Spleen (tissue), 13 donors: ENCODE measurements at places on chromosomes 16 and 17. TPM values are rescaled to one million over a fixed set of nuclear protein-coding genes. Genes with fewer than 3 reads are reported as not detected.

DNA sequence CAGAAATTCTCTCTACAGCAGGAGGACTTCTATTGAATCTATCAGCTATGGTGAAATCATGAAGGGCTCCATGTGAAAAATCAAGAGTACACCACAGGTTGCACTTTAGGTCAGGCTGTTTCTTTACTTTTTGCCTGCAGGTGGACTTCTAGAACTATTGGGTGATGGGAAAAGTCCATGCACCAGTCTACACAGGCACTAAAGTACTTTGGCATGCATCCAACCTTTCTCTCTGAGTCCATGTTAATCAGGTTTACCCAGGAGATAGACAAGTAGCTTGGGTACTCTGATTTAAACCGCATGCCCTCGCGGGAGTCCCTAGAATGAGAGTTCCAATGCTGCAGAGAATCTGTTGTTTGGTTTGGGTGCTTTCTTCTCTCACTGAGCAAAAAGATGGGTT is 9.1 kb upstream of the ANKFN1 start:
- DNase-seq, result no peak

GRCh38 chr17:7894226-7894625 is 5.6 kb downstream of the CHD3 start:
- no peak for DNase-seq

ARHGAP44 gene
- total RNA-seq, result 2.4 TPM

- no peak for DNase-seq
These were observed 316.6 kb downstream of the CDH13 start for GRCh38 chr16:82943371-82943770.

KRTAP4-1 gene
- not detected for total RNA-seq

SP6 gene
- 2.9 TPM for total RNA-seq

DNA sequence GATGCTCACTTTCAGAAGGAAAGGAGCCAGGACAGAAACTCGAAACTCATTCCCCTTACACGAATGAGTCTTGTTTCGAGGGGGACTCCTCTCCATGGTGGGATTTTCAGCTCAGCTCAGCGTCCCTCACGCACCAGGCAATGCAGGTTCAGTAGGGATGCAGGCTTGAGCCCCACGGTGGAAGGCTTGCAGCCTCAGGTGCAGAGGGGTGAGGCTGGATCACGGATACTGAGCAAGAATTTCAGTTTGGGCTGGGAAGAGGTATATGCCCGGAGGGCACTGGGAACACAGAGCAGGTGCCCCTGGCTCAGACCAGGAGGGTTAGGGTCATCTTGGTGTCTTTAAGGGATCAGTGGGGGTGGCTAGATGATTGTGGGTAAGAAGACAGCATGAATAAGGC is 344.9 kb upstream of the TNRC6C start:
- DNase-seq, result peak; percentile 32

- no peak for DNase-seq
These were observed 136.0 kb downstream of the SDK2 start for GRCh38 chr17:73508057-73508930.
